ENCODE measurements at places on chromosomes 5 and 9. TPM values are rescaled to one million over a fixed set of nuclear protein-coding genes. Genes with fewer than 3 reads are reported as not detected.

DNA sequence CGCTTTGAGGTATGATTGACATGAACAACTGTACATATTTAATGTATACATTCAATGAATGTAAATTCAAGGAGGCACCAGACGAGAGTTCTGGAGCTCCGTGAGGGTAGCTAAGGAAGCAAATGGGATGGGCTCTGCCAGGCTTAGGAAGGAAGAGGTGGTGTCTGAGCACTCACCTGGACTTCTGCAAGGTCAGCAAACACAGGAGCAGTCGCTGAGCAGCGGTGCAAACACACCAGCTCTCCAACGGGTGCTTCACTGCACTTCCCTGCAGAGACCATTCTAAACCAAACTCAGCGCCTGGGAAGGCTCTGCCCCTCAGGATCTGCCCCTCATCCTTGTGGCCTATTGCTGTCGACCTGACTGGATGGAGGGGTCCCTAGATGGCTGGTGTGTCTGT lies 101.5 kb downstream of the COL23A1 start:
- H3K27ac ChIP-seq: no peak overlapping the region
- H3K4me3 ChIP-seq: no peak overlapping the region
- H3K36me3 ChIP-seq: no peaks in the 10 kb centered on the region
- no peaks in the 10 kb centered on the region for H3K27me3 ChIP-seq
- no peak for DNase-seq
- no peaks in the 10 kb centered on the region for H3K4me1 ChIP-seq

- H3K4me3 ChIP-seq: no peak overlapping the region
- H3K27me3 ChIP-seq: no peaks in the 10 kb centered on the region
- no peak overlapping the region for H3K27ac ChIP-seq
These were observed 92.1 kb upstream of the PHYKPL start for GRCh38 chr5:178324481-178325310.

- no peak for DNase-seq
- H3K4me1 ChIP-seq: no peaks in the 10 kb centered on the region
- H3K36me3 ChIP-seq: no peaks in the 10 kb centered on the region
- no peak overlapping the region for H3K4me3 ChIP-seq
- H3K27ac ChIP-seq: no peak overlapping the region
These were observed 9.3 kb upstream of the SCGB3A1 start for GRCh38 chr5:180600554-180601041.

- no peak overlapping the region for H3K27ac ChIP-seq
- H3K27me3 ChIP-seq: no peaks in the 10 kb centered on the region
- no peaks in the 10 kb centered on the region for H3K36me3 ChIP-seq
- no peak overlapping the region for H3K4me3 ChIP-seq
These were observed 88.2 kb upstream of the CLINT1 start for GRCh38 chr5:157947156-157947555.

GRCh38 chr5:76104027-76104426 lies 20.8 kb downstream of the SV2C start:
- no peaks in the 10 kb centered on the region for H3K36me3 ChIP-seq
- no peak overlapping the region for H3K4me3 ChIP-seq
- no peak overlapping the region for H3K27ac ChIP-seq

GRCh38 chr5:147701468-147701867 lies 81.1 kb downstream of the JAKMIP2 start:
- H3K4me3 ChIP-seq: no peak overlapping the region
- H3K36me3 ChIP-seq: no peaks in the 10 kb centered on the region
- H3K27me3 ChIP-seq: no peaks in the 10 kb centered on the region
- H3K27ac ChIP-seq: no peak overlapping the region
- no peaks in the 10 kb centered on the region for H3K4me1 ChIP-seq

DNA sequence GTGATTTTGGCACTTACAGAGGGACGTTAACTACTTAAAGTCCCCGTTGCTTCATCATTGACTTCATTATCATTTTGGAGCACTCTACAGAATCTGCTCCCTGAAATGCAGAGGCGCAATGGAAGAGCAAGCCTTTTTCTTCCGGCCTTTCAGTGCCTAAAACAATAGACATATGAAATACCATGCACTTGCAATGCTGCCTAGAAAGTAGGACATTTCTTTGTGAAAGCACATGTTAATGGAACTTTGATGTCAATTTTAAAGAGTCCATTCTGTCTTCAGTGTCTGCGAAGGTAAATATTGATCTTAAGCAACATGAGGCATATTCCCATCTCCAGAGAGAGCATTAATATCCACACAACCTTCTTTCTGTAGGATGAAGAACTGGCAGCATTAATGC lies 36.3 kb downstream of the ITGA2 start:
- H3K27me3 ChIP-seq: no peaks in the 10 kb centered on the region
- H3K36me3 ChIP-seq: no peaks in the 10 kb centered on the region
- peaks cover 8% of the 10 kb centered on the region for H3K4me1 ChIP-seq
- no peak overlapping the region for H3K4me3 ChIP-seq
- H3K27ac ChIP-seq: no peak overlapping the region
- DNase-seq: no peak

DNA sequence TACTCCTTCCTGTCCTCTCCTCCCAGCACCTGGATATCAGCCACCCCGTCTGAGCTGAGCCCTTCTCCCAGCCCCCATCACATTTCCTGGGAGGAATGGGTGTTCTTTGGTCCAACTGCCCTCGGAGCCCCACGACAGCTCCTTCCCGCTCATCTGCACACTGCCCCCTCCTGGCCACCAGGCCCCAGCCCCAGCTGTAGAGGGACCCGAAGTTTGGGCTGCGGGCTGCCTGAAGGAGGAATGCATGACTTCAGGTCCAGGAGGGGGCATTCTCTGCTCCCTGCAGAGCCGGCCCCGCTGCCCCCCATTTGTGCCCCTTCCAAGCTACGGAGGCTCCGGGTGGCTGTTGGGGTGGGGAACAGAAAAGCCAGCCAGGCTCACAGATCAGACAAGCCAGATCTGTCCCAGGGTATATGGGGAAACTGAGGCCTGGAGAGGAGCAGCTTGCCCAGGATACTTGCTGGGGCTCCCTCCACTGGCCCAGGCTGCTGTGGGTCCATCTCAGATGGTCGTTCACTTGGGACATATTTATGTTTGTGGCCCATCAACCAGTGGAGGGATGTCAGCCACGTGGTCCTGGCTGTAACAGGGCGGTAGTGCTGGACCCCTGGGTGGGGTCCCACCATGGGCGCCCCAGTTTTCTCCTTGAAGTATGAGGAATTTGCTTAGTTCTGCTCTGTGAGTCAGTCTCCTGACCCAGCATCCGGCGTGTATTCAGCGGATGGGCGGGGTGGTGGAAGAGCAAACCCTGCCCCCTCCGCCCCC lies 33.1 kb downstream of the DAB2IP start:
- peaks cover 4% of the 10 kb centered on the region for H3K4me1 ChIP-seq
- H3K27ac ChIP-seq: no peak overlapping the region
- no peak overlapping the region for H3K4me3 ChIP-seq
- no peak for DNase-seq
- no peaks in the 10 kb centered on the region for H3K27me3 ChIP-seq

The XRCC4 gene
- total RNA-seq: 9.4 TPM

The TRPM3 gene
- 11.4 TPM for total RNA-seq

The BAAT gene
- total RNA-seq: 0.09 TPM

The BRINP1 gene
- 1.4 TPM for total RNA-seq

The PLEKHG4B gene
- 0.13 TPM for total RNA-seq

The SPATA6L gene
- total RNA-seq: 15.1 TPM
